ENCODE measurements at places on chromosomes 6 and 20. TPM values are rescaled to one million over a fixed set of nuclear protein-coding genes. Genes with fewer than 3 reads are reported as not detected.

Gene MUCL3
- total RNA-seq: not detected

DNA sequence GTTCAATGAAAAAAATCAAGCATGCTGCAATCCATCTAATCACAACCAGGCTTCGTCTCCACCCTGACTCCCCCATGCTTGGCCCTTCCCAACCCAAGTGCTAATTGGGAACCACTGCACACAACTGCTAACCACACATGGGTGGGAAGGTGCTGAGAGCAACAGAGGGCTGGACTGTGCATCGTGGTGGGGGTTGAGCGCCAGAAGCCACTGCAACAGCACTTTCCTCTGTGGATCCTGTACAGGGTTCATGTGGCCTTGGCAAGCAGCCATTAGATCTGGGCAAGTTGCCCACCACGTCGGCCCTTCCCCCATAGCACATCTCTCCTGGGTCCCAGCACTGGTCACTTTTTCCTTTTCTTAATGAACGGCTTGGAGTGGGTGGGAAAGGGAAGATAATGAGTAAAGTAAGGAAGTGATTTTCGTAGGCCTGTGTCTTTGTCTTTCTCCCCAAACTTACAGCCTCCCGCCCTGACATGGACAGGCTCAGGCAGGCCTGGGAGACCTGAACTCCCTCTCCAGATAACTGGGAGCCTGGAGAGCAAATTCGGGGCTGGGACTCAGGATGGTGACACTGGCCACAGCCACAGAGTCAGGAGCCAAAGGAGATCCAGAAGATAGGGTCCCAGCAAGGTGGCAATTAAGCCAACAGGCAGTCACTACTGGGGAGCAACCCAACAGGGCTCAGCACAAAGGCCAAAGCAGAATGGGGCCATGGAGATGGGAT is 34.4 kb upstream of the MRPS10 start:
- no peak overlapping the region for H3K4me3 ChIP-seq
- no peaks in the 10 kb centered on the region for H3K27me3 ChIP-seq
- no peak overlapping the region for H3K27ac ChIP-seq
- H3K36me3 ChIP-seq: peaks cover 3% of the 10 kb centered on the region
- no peak for DNase-seq

DNA sequence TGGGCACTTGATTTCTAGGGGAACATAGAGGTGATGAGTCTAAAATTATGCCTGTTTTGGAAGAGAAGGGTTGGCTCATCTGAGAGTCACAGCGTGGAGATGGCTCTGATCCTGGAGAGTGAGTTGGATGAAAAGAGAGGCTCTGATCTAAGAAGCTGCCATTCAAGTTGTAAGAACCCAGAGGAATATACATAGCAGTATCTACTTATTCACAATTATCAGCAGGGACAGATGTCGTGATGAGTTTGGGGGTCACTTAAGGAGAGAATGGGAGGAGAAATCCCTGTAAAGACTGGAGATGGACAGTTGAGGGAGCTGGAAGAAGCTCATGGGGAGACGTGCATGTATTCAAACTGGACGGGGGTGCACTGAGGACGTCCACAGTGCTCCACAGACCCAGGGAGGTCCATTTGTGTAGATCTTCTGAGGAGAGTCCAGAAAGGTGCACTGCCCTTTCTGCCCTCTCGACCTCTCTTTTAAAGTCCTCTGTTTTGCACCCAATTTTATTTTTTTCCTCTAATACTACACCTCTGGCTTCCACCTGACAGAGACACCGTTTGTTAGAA is 124.7 kb upstream of the SSTR4 start:
- H3K4me1 ChIP-seq: no peaks in the 10 kb centered on the region
- H3K27ac ChIP-seq: no peak overlapping the region
- peaks cover 2% of the 10 kb centered on the region for H3K27me3 ChIP-seq
- no peak overlapping the region for H3K4me3 ChIP-seq
- no peaks in the 10 kb centered on the region for H3K36me3 ChIP-seq

Gene SIRPG
- not detected for total RNA-seq

GRCh38 chr20:63560333-63560805 is 6.4 kb downstream of the FNDC11 start:
- H3K27ac ChIP-seq: no peak overlapping the region
- no peaks in the 10 kb centered on the region for H3K4me1 ChIP-seq
- no peak overlapping the region for H3K4me3 ChIP-seq
- H3K27me3 ChIP-seq: no peaks in the 10 kb centered on the region
- H3K36me3 ChIP-seq: peaks cover 3% of the 10 kb centered on the region

Gene TIAM2
- 15.1 TPM for total RNA-seq

DNA sequence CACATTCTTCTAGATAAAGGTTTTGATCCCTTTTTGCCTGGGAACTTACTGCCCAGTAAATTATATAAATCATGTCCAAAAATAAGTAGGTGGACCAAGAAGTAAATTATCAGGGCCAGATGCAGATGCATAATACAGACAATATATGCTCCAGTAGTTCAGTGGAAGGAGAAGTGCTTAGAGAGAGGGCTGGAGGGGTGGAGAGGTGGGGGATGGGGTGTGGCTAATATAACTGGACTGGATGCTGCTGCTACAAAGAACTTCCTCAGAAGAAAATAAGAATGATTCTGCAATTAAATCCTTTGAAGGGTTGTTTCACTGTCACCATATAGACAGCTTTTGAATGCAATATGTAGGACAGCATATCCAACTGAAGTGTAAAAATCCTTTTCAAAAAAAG is 14.8 kb upstream of the TFAP2D start:
- DNase-seq: no peak
- peaks cover 67% of the 10 kb centered on the region for H3K27me3 ChIP-seq
- H3K27ac ChIP-seq: no peak overlapping the region
- no peak overlapping the region for H3K4me3 ChIP-seq

DNA sequence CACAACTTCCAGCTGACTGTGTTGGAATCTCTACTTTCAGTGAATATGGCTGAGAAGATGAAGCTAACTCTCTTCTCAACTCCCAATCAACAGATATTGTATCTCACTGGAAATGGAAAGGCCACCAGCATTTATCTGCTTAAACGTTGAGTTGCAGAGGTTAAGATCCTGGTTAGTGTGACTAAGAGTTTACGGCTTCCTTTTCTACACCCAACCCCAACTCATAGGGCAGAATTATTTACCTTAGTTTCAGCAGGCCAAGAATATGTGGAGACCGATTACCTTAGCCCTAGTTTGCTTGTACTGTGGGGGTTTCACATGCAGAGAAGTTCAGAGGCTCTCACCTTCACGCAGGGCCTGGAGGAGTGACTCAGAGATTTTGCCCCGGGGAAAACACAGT is 1026.6 kb downstream of the EYS start:
- H3K27me3 ChIP-seq: no peaks in the 10 kb centered on the region
- no peak overlapping the region for H3K27ac ChIP-seq
- H3K4me1 ChIP-seq: peaks cover 4% of the 10 kb centered on the region
- H3K4me3 ChIP-seq: no peak overlapping the region
- H3K36me3 ChIP-seq: no peaks in the 10 kb centered on the region

DNA sequence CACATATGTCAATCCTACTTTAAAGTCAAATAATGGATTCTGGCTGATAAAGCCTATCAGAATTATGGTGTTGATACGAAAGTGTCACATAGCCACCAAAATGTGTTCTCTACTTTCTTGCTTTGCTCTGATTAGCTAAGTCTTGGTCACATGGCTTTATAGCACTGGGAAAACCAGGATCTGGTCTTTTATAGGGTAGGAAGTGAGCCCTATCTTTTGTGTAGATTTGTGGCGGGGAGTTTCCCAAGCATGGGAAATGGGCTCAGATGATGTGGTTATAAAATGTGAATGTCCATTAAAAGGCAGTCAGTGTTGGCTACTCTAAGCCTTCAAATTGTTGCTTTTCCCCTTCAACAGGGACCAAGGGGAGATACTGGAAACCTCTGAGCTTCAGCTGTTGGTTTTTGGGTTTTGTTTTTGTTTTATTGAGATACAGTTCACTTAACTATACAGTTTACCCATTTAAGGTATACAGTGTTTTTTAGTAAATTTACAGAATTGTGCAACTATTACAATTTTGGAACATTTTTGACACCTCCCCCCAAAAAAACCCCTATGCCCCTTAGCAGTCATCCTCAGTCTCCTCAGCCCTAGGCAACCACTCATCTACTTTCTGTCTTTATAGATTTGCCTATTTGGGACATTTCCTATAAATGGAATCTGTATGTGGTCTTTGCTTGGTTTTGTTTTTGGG is 12.2 kb downstream of the RRP36 start:
- no peaks in the 10 kb centered on the region for H3K27me3 ChIP-seq
- H3K4me1 ChIP-seq: no peaks in the 10 kb centered on the region
- no peak overlapping the region for H3K4me3 ChIP-seq
- no peak overlapping the region for H3K27ac ChIP-seq

Gene CHRNA4
- total RNA-seq: 0.43 TPM

Measured in progenitor cell of endocrine pancreas (in vitro differentiated cells).